ENCODE measurements at places on chromosomes 16 and 17. TPM values are rescaled to one million over a fixed set of nuclear protein-coding genes. Genes with fewer than 3 reads are reported as not detected.

- peak; percentile 1 for DNase-seq
Observed at GRCh38 chr17:41211845-41212466, 14.5 kb upstream of the KRTAP9-2 start.

- DNase-seq, result peak; percentile 86
Observed at GRCh38 chr17:28743243-28744103, at the start of gene TRAF4. TSS of gene TRAF4 (plus strand) at chr17:28744011. CDS start at chr17:28744113, 102 bp downstream.

GRCh38 chr17:11601661-11602060 is 3.4 kb downstream of the DNAH9 start:
- no peak for DNase-seq

GRCh38 chr16:49467540-49468372 is 94.2 kb downstream of the C16orf78 start:
- DNase-seq, result no peak

DNA sequence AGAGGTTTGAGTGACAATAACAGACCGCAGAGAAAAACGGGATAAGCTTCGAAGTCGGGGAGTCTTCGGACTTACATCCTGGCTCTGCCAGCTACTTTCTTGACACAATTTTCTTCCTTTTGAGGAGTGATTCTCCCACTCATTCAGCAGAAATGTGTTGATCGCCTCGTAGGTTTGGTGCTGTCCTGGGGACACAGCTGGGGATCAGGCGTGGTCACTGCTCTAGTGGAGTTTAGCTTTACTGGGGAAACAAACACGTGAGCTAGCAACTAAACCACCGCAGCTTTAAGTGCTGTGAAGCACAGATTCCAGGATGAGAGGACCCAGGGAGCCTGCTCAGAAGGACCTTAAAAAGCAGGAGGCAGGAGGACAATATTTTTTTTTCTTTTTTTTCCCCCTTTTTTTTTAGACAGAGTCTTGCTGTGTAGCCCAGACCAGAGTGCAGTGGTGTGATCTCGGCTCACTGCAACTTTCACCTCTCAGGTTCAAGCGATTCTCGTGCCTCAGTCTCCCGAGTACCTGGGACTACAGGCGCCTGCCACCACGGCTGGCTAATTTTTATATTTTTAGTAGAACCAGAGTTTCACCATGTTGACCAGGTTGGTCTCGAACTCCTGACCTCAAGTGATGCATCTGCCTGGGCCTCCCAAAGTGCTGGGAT is 858 bp downstream of the NUBP1 start:
- DNase-seq, result no peak

- no peak for DNase-seq
Observed at GRCh38 chr17:27315322-27315721, 21.4 kb downstream of the WSB1 start.

DNA sequence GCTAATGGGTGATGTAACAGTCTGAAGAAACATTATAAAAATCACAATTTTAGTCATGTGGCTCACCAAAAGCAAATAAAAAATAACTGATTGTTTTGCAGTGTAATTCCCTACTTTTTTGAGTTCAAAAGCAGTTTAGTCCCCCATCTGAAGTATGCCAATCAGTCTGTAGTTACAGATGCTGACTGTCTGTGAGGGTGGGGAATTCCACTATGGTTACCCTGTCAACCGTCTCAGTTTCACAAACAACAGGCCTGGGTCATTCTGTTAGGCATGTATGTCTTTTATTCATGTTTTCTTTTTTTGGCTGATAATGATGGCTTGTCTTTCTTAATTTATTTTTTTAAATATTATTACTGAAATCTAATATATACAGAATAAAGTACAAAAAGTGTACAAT is 69.3 kb downstream of the STXBP4 start:
- no peak for DNase-seq

DNA sequence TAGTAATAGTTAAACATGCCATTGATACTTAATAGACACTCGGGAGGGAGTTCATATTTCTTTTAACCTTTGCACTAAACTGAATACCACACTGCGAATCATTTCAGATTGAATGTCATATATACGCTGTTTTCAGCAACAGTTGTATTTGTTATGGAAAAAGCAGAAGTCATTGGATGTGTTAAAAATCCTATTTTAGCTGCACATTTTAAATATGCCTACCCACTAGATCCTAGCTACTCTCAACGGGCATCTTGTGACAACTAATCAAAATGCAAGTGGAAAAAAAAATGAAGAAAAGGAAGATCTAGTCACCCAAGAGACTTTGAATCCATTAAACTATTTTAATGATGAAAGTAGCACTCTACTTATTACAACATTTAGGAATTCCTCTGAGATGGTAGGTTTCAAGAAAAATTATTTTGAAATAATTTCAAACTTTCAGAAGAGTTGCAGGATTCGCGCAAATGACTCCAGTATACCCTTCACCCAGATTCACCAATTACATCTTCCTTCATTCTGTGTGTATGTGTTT is 51.4 kb upstream of the MNT start:
- DNase-seq, result no peak

DNA sequence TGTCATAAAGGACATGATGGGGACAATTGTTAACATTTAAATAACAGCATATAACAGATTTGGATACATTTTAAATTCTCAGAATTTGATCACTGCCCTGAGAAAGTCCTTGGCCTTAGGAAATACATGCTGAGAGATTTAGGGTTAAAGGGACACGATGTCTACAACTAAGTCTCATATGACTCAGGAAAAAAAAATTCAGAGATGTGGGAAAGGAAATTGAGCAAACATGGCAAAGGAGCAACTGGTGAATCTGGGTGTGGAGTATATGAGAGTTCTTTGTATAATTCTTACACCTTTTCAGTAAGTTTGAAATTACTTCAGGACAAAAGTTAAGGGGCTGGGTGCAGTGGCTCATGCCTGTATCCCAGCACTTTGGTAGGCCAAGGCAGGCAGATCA is 18.2 kb downstream of the MPP3 start:
- no peak for DNase-seq

DNA sequence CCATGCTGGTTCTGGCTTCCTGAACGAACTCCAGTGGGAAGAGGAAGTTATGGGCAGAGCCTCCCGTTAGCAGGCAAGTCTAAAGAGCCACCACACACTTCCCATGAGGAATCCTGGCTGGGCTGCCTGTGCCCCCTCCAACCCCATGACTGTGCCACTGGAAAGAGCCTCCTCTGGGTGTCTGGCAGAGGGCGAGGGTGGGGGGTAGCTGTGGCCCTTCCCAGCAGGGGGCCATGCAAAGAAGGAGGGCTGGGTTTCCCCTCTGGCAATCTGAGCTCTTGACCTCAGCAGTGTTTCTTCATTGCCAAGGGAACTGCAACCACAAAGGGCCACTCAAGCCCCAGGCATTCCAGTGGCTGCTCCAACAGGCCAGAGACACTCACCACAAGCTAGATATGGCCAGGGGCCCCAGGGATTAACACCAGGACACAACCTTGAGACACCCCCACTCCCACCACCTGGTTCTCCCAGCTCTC is 1.7 kb upstream of the RRAD start:
- no peak for DNase-seq

DNA sequence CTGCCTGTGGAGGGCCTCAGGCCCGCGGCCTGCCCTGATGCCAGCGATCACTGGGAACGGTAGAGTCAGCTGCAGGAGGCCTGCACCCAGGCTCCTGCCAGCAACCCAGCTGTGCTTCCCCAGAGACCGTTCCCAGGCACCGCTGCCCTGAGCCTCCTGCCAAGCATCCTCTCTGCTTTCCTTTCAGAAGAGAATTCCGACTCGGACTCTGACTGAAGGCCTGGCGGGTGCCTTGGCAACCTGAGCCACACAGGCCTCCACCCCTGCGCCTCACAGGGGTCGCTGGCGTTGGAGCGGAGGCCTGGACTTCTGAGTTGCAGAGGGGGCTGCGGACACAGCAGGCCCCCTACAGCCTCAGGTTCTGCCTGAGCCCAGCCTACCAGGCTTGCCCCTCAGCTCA is 7.9 kb downstream of the CMTM3 start:
- DNase-seq, result no peak

DNA sequence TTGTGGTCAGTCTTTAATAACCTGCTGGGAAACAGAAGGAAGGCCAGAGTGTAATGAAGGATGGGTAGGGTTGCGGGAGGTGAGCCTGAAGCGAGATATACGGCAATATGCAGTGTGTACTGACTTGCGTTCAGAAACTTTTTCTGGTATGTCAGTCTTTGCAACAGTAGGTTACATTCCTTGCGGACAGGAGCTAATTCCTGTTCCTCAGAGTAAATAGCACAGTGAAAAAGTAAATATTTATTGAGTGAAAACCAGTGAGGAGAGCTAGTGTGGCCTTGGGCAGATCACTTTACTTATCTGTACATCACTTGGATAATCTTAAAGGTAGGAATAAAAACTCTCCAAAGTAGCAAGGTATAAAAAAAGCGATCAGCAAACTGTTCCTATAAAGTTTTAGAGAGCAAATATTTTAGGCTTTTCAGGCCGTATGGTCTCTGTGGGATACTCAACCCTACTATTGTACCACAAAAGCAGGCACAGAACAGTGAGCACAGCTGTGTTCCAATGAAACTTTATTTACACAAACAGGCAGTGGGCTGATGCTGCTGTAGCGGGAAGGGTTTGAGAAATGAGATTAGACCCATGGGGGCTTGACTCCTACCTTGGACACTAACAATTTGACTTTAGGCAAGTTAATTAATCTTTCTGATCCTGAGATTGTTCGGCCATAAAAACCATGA is 348.0 kb downstream of the UTP18 start:
- DNase-seq, result no peak

DNA sequence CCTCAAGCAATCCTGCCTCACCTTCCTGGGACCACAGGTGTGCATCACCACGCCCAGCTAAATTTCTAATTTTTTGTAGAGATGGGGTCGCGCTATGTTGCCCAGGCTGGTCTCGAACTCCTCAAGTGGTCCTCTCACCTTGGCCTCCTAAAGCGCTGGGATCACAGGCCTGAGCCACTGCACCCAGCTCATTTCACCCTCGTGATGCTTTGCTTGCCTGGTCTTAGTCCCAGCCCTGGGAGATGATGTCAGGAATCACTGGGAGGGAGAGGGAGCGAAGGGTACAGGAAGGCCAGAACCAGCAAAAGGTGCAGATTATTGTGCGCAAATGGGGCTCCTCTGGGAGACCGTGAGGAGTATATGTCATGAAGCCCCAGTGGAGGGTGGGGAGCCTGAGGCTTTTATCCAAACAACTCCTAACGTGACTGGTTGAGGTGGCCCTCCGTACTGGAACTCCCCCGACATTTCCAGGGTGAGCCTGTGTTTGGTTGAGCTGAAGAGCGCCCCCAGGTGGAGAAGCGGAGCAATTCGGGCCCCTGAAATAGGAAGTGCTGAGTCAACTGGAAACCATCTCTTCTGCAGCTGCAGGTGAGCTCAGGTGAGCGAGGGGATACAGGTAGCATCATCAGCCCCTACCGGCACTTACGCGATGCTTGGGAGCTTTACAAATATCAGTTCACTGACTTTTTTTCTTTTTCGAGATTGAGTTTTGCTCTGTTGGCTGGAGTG is 41.2 kb upstream of the HAPSTR1 start:
- no peak for DNase-seq

- no peak for DNase-seq
Observed at GRCh38 chr16:454397-454940, 29.0 kb downstream of the RAB11FIP3 start.

- no peak for DNase-seq
Observed at GRCh38 chr17:29533976-29534375, 32.9 kb downstream of the ABHD15 start.

- no peak for DNase-seq
Observed at GRCh38 chr17:4711661-4712181, 1.3 kb downstream of the ARRB2 start.

- DNase-seq, result no peak
Observed at GRCh38 chr16:89018282-89019158, 41.5 kb upstream of the CBFA2T3 start.

- peak; percentile 79 for DNase-seq
Observed at GRCh38 chr17:29369831-29370735, 20.1 kb upstream of the TAOK1 start.

GRCh38 chr16:57773655-57774295 is 28.5 kb downstream of the KIFC3 start:
- no peak for DNase-seq

DNA sequence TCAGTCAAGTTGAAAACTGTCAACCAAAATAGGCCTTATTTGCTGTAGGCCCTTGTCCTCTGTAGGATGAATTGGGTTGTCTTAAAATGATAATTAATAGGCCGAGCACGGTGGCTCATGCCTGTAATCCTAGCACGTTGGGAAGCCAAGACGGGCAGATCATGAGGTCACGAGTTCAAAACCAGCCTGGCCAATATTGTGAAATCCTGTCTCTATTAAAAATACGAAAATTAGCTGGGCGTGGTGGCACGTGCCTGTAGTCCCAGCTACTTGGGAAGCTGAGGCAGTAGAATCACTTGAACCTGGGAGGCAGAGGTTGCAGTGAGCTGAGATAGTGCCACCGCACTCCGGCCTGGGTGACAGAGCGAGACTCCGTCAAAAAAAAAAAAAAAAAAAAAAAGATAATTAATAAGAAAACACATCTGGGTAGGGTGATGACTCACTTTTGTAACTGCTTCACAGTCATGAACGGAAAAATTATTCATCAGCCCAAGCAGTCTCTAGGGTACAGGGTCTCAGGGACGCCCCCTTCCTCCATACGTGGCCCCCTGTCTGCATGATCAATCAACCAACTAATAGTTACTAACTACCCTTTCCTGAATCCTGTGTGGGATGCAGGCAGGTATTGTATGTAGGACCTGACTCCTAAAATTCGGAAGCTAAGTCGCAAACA is 137.0 kb upstream of the RCVRN start:
- DNase-seq, result no peak

- no peak for DNase-seq
Observed at GRCh38 chr17:72726936-72727335, 365.6 kb downstream of the SLC39A11 start.

GRCh38 chr17:3527896-3528295 is 29.7 kb downstream of the TRPV3 start:
- DNase-seq, result no peak

The NACA2 gene
- 0.65 TPM for polyA plus RNA-seq

The ABCC12 gene
- polyA plus RNA-seq, result 0.41 TPM

The HOXB5 gene
- 0.54 TPM for polyA plus RNA-seq

The CTRB2 gene
- polyA plus RNA-seq, result 0.48 TPM

The GUCY2D gene
- polyA plus RNA-seq, result not detected

The PNMT gene
- not detected for polyA plus RNA-seq

The AGRP gene
- polyA plus RNA-seq, result 0.59 TPM

The KCNG4 gene
- not detected for polyA plus RNA-seq

The RND2 gene
- polyA plus RNA-seq, result 1.3 TPM

The ABHD15 gene
- polyA plus RNA-seq, result not detected

The CHST6 gene
- 3.0 TPM for polyA plus RNA-seq

The TP53TG3B gene
- polyA plus RNA-seq, result not detected

The NPIPA3 gene
- 9.2 TPM for polyA plus RNA-seq

The DPEP3 gene
- not detected for polyA plus RNA-seq

The SMTNL2 gene
- polyA plus RNA-seq, result 72.0 TPM

The PFAS gene
- polyA plus RNA-seq, result 23.7 TPM

The FOXN1 gene
- 1.2 TPM for polyA plus RNA-seq
